NCI-H1092 (cell line): ENCODE measurements at places on chromosomes 12 and 14.
A peak's percentile ranks its signal among the peaks of the same experiment; 100 is the strongest.

- no peak for DNase-seq
These were observed 8.2 kb downstream of the GLRX5 start for GRCh38 chr14:95543021-95543420.

- no peak for DNase-seq
These were observed 46.3 kb downstream of the PTCSC3 start for GRCh38 chr14:36130186-36130585.

DNA sequence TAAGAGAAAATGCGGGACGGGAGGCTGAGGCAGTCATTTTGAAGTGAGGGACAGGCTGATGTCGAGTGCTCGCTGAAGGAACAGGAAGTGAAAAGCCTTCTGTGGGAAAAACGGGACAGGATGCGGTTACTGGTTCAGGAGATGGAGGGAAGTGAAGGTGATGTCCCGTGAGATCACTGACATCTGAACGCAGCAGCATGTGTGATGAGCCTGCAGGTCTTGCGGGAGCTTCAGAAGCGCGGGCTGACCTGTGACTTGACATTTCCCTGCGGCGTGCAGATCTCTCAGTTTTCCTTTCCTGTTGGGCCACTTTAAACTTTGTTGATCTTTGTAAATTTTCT, 77.8 kb downstream of the DDX51 start:
- no peak for DNase-seq

DNA sequence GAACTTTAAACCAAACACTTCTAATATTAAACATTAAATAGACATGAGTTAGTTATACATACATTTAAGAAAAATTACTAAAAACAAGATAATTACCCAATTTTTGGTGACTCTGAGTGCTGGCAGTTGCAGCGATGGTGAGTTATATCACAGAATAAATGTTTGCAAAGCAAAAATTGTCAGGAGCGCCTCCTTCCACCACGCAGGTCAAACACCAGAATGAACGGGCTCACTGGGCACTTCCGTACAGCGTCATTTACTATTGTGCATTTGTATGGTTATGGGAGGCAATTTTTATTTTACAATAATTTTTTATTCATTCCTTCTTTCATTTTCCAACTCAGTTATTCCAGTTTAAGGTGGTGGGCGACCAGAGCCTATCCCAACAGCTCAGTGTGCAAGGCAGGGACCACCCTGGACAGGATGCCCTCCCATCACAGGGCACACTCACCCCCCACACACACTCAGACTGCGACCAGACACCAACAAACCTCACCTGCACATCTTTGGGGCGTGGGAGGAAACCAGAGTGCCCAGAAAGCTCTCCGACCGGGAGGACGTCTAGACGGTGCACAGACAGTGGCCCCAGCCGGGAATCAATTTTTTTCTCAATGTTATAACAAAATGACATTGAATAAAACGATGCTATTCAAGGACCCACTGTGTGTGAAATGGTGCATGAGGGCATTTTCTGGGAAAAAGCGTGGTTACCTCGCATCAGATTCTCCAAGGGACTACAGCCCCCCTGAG, 67.2 kb downstream of the TESC start:
- DNase-seq, result no peak

GRCh38 chr12:98399532-98399931, 115.9 kb upstream of the TMPO start:
- DNase-seq, result no peak

- DNase-seq, result peak; percentile 20
These were observed 12.3 kb upstream of the PARP11 start for GRCh38 chr12:3885277-3886094.

DNA sequence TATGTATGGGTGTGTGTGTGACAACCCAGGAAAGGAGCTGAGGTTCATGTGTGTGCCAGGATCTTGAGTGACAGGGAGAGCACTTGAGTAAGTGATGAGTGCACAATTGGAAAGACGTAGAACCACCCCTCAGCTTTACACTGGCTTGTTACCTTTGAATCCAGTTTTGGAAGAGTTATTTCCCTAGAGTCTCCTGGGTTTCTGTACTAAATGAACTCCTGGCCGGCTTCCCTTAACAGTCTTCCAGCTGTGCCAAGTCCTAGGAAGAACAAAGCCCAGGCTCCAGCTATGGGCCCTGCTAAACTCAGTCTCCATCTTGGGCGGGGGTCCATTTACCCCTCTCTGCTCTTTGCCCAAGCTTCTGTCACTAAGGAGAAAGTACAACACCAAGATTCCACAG, 19.7 kb upstream of the NR1H4 start:
- DNase-seq, result no peak

- DNase-seq, result no peak
These were observed 140.7 kb upstream of the CCDC198 start for GRCh38 chr14:57634335-57634734.

- no peak for DNase-seq
These were observed 248.5 kb downstream of the DUSP6 start for GRCh38 chr12:89103831-89104230.

- DNase-seq, result no peak
These were observed 3.6 kb downstream of the TNS2 start for GRCh38 chr12:53053218-53054111.

GRCh38 chr12:14473707-14474287, 93.9 kb downstream of the PLBD1 start:
- DNase-seq, result no peak

- no peak for DNase-seq
These were observed 24.4 kb downstream of the DHRS2 start for GRCh38 chr14:23660290-23661226.

GRCh38 chr12:77734214-77734883, 96.3 kb upstream of the NAV3 start:
- no peak for DNase-seq

GRCh38 chr12:41485203-41485602, 297.1 kb downstream of the PDZRN4 start:
- no peak for DNase-seq

- no peak for DNase-seq
These were observed 41.6 kb downstream of the FBXO21 start for GRCh38 chr12:117148642-117149041.

DNA sequence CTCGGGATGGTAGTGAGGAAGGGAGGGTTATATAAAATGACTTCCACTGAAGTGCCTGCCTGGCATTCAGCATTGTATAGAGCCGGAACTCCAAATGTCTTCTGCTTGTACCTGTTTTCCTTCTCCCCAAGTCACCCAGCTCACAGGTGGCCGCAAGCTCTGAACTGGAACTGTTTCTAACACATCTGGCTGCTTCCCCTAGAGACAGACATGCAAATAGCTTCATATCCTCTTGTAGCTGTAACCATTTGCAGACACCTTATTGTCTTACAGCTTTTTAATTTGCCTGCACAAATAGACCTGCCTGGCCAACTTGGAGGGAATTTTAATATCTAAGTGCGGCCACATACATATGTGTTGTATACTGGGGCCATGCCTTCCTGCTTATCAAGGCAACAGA, 126.0 kb downstream of the CHST11 start:
- DNase-seq, result no peak

- no peak for DNase-seq
These were observed 25.9 kb upstream of the WNK1 start for GRCh38 chr12:726281-727140.

- no peak for DNase-seq
These were observed 493 bp downstream of the NUMB start for GRCh38 chr14:73457924-73458182.

- no peak for DNase-seq
These were observed 96.7 kb upstream of the PPP4R3A start for GRCh38 chr14:91606851-91607250.

DNA sequence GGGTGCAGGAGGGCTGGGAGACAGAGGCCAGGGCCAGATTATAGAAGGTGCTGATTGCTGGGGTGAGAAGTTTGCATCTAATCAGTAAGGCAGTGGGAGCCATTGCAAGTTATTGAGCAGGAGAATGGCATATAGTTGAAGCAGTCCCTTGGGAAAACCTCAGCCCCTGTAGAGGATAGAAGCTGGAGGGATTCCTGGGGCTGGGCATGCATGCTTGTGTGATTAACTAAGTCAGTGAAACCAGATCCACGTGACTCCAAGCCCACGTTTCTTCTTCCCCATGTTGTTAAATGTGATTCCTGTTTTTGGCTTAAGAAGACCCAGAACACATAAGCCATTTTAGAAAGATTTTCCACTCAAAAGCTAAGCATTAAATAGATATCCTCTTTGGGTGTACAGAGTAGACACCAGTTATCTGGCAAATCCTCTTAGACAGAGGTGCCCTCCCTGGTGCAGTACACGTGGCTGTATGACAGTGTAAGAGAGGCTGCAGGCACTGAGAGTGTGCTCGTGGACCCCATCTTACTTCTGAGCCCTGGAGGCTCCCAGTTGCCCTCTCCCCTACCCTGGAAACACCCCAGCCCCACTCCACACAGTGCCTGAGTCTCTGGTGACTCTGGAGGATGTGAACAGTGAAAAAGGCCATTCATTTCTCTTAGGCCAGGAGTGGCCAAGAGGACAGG, 3.2 kb downstream of the C14orf132 start:
- no peak for DNase-seq

DNA sequence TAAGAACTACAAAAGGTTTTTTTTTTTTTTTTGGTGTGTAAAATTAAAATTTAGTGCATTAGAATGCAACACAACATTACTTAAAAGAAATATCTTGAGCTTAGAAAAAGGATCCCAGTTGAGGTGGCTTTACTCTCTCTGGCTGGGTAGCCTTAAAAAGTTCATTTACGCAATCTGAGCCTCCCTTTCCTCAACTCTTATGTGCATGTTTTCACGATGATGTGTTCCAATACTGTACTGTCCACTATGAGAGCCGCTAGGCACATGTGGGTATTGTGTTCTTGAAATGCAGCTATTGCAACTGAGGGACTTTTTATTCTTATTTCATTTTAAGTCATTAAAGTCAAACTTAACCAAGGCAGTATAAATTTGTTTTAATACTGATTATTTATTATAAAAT, 460.9 kb upstream of the SYT1 start:
- DNase-seq, result no peak

DNA sequence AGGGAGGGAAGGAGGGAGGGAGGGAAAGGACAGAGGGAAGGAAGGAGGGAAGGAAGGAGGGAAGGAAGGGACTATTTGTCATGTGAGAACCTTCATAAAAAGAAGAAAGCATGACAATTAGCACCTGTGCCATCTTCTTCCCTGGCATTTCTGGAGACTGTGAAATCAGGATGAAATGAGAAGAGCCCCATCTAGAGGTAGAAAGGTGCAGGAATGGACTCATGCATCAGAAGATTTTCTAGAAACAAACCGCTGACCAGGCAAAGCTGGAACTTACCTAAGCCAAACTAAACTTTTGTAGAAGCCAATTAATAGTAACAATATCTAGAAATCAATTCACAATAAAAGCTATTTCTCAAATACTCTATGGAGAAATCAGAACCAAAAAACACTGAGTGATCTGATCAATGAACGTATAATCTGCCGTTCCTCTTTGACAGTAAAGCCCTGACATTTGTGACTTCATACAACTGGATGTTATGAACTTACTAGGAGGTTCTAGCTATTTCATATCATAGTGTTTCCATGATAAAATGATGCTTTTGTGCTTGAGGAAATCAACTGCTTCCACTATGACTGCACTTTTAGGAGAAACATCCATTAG, 24.4 kb upstream of the CRACR2A start:
- DNase-seq, result peak; percentile 35

DNA sequence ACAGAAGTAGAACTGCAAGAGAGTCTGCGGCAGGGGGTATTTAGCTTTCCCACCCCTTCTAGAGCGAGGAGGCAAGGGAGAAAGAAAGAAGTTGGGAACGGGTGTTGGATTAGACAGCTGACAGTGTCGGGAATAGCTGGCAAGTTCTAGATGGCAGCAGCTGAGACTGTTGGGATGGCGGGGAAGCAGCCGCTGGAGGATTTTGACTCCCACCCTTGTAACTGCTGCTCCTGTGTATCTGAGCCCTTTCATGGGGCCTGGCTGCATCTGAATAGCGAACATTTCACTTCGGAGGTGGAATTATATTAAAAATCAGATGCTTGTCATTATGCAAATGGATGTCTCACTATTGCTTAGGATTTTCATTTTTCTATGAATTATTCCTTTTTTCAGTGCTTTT, 104.6 kb downstream of the AACS start:
- no peak for DNase-seq

DNA sequence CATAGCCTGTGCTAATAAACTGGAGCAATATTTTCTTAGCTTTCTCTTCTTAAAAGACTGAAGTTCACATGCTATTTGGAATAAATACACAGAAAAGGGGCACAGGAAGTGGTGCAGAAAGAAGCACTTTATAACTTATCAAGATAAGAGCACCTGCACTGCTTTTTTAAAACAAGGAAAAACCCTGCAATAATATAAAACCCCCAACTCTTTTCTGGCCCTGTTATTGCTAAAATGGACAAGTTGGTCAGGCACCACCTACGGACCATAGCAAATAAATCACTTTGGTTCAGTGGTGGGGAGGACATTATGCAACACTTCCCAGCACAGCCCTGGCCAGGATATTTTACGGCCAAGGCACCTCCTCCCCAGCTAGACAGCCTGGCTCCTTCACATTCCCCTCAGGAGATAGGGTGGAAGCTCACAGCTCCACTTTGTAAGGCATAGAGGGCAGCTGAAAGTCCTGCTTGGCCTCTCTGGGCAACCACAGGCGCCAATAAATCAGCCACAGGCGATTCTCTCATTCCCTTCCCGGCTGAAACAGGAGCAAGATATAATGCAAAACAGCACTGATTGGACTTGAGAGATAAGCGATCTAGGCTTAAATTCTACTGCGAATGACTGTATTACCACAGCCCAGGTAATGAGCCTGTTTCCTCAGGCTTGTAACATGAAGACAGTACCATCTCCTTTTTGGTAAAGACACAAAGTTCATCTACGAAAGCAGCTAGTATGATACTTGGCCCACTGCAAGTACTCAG, 2.0 kb downstream of the ZBTB25 start:
- no peak for DNase-seq

- no peak for DNase-seq
These were observed 3.2 kb downstream of the MMP19 start for GRCh38 chr12:55839345-55840140.

DNA sequence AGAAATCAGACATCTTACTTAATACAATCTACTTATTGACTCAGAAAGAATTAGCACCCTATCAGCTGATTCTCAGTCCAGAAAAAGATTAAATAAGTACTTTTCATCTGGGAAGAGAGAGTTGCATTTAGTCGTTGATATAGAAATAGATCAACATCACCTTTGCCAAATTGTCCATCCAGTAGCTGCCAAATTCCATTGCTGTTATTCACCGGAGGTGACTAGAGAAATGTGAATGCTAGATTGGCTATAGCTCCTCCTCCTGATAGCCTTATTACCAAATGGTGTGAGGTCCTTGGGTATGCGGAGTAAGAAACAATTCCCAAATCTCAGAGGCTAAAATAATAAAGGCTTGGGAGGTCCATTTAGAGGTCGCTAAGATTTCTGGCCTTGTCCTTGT, 723.3 kb upstream of the FLRT2 start:
- no peak for DNase-seq

- no peak for DNase-seq
These were observed 102.8 kb upstream of the TMCC3 start for GRCh38 chr12:94753036-94753679.

- no peak for DNase-seq
These were observed 72.2 kb downstream of the DDX51 start for GRCh38 chr12:132071830-132072384.

GRCh38 chr12:75890141-75890540, 141.4 kb downstream of the PHLDA1 start:
- no peak for DNase-seq

GRCh38 chr14:55245657-55246268, 25.5 kb upstream of the FBXO34 start:
- DNase-seq, result no peak
